ENCODE measurements at places on chromosomes 6 and 20.

GRCh38 chr20:44358776-44359175 is 3.3 kb downstream of the HNF4A start:
- DNase-seq = no peak

DNA sequence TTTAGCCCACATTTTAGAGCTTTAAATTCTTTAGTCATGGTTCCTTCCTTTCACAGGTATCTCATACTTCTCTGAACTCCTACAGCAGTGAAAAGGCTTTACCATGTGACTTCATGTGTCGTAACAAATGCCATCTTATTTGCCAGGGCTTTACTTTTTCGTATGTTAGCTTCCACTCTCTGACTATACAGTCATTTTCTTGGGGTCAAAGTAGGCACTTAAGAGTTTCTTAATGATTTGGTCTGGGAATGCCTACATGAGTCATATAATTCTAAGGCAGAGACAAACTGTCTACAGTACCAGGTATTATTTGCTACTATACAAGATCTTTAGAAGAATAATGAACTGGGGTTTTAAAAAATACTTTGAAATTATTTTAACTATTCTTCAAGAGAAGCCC is 15.0 kb downstream of the RAB23 start:
- no peak for DNase-seq

DNA sequence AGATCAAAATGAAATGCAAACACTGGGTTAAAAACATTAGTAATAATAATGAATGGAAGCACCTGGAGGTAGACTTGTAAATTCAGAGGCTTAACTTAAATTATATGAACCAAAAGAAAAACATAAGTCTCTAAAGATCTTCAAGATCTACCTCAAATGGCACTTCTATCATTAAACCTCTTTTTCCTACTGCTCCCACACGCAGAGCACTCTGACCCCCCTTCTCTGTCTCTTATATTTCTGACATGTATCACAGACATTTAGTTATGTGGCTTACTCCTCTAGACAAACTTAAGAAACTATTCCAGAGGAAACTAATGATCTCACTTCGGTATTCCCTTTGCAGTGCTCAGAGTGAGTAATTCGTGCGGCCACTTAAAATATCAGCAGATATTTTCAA is 1.1 kb downstream of the TBC1D32 start:
- no peak for DNase-seq

- DNase-seq = peak; percentile 64
Measured at GRCh38 chr6:35391240-35391968, 49.0 kb downstream of the PPARD start.

GRCh38 chr6:14974792-14975470 is 270.9 kb upstream of the JARID2 start:
- DNase-seq = no peak

DNA sequence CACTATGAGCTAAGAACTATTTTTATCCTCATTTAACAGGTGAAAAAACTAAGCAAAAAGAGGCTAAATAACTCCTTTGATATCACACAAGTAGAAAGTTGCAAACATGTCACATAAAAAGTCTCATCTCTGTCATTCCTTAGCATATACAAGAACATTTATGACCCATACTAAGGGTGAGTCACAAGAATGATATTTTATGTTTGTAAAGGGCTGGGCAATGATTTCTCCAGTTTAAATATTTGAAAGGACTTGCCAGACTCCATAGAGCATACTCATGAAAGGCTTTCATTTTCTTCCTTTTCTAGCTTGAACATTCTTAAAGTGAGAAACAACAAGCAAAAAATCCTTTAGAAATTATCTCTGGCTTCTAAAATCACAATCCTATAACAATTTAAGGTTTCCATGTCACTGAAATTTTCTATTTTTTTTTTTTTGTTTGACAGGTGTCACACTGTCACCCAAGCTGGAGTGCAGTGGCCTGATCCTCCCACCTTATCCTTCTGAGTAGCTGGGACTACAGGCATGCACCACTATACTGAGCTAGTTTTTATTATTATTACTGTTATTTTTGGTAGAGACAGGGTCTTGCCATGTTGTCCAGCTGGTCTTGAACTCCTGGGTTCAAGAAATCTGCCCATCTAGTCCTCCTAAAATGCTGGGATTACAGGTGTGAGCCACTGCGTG is 338.0 kb upstream of the KHDRBS2 start:
- no peak for DNase-seq

GRCh38 chr6:11231564-11232192 is 790 bp downstream of the NEDD9 start:
- peak; percentile 79 for DNase-seq

GRCh38 chr6:158367816-158368215 is 55.6 kb downstream of the TULP4 start:
- peak; percentile 15 for DNase-seq

- no peak for DNase-seq
Measured at GRCh38 chr6:28785962-28786679, 137.7 kb downstream of the TRIM27 start.

- no peak for DNase-seq
Measured at GRCh38 chr6:132768051-132768517, 10.4 kb upstream of the VNN2 start.

- no peak for DNase-seq
Measured at GRCh38 chr6:168212362-168212761, 107.2 kb downstream of the DACT2 start.

- DNase-seq = no peak
Measured at GRCh38 chr6:113631666-113632065, 225.5 kb upstream of the MARCKS start.

- no peak for DNase-seq
Measured at GRCh38 chr6:139431602-139431956, 57.1 kb upstream of the CITED2 start.

Measured in fibroblast of skin of scalp (primary cell).